Aorta (tissue), 5 donors: ENCODE measurements at places on chromosomes 7 and 10. TPM values are rescaled to one million over a fixed set of nuclear protein-coding genes. Genes with fewer than 3 reads are reported as not detected.

CARD11 gene
- total RNA-seq = 1.8 TPM

ABLIM1 gene
- total RNA-seq = 55.8 TPM

ECHDC3 gene
- 9.6 TPM for total RNA-seq

DNAAF5 gene
- total RNA-seq = 16.6 TPM

ZPBP gene
- total RNA-seq = not detected

MMRN2 gene
- total RNA-seq = 85.6 TPM

DNAJB6 gene
- total RNA-seq = 143 TPM

TMEM130 gene
- 15.3 TPM for total RNA-seq

OR2A1 gene
- total RNA-seq = 0.16 TPM

GRCh38 chr7:33039257-33039902, 23.2 kb downstream of the NT5C3A start:
- DNase-seq = no peak

- DNase-seq = no peak
Measured at GRCh38 chr7:140367528-140367927, 30.8 kb downstream of the SLC37A3 start.

GRCh38 chr7:84568781-84569180, 374.2 kb upstream of the SEMA3A start:
- DNase-seq = no peak

GRCh38 chr10:12941966-12942365, 59.5 kb downstream of the CCDC3 start:
- no peak for DNase-seq

DNA sequence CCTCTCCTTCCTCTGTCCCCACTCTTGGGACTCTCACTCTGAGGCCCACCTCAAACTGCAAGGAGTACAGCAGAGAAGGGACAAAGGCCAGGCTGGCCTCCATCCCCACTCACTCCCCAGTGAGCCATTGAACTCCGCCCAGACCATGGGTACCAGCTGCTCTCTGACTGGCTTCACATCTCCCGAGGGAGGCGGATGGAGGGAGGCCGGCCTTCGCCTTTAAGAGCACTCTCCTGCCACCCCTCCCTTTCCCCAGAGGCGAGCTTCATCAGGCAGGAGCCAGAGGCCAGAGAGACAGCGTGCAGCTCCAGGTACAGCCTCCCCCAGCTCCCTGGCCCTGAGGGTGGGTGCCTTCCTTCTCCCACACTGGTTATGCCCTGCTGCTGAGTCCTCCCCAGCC, 1.8 kb upstream of the LDB3 start:
- no peak for DNase-seq

DNA sequence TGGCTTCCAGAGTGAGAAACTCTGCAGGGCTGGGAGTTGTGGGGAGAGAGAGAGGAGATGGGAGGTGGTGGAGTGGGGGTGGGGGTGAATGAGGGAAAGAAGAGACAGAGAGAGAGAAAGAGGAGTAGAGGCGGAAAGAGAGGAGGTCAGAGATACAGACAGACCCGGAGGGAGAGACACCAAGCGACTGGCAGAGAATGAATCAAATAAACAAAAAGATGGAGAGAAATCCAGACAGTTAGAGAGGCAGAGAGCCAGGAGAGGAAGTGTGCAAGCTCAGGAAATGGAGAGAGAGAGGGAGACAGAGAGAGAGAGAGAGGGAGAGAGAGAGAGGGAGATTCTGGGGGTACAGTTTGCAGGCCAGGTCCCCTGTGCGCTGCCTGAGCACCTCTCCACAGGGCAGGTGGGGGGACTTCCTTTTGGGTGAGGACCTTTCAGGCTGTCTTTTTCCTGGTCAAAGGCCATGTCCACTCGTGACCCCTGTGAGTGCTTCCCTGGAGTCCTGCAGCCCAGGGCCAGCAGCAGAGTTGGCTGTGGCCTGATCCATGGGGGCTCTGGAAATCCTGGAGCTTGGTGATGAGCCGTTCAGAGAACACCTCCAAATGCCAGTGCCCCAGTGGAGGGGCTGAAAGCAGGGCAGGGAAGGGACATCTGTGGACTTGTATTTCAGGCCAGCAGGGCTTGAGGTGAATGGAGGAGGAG, 25.0 kb upstream of the PCBD1 start:
- peak; percentile 61 for DNase-seq

GRCh38 chr10:24528946-24529345, 194.7 kb downstream of the ARHGAP21 start:
- DNase-seq = no peak

- no peak for DNase-seq
Measured at GRCh38 chr10:53528974-53529373, 756.4 kb upstream of the MBL2 start.

GRCh38 chr7:106767078-106767477, 98.0 kb upstream of the PIK3CG start:
- no peak for DNase-seq

- DNase-seq = no peak
Measured at GRCh38 chr7:53398566-53398965, 363.1 kb downstream of the POM121L12 start.

GRCh38 chr7:121391686-121392085, 4.4 kb downstream of the FAM3C start:
- no peak for DNase-seq

- no peak for DNase-seq
Measured at GRCh38 chr7:30422922-30423321, 55.7 kb downstream of the NOD1 start.

DNA sequence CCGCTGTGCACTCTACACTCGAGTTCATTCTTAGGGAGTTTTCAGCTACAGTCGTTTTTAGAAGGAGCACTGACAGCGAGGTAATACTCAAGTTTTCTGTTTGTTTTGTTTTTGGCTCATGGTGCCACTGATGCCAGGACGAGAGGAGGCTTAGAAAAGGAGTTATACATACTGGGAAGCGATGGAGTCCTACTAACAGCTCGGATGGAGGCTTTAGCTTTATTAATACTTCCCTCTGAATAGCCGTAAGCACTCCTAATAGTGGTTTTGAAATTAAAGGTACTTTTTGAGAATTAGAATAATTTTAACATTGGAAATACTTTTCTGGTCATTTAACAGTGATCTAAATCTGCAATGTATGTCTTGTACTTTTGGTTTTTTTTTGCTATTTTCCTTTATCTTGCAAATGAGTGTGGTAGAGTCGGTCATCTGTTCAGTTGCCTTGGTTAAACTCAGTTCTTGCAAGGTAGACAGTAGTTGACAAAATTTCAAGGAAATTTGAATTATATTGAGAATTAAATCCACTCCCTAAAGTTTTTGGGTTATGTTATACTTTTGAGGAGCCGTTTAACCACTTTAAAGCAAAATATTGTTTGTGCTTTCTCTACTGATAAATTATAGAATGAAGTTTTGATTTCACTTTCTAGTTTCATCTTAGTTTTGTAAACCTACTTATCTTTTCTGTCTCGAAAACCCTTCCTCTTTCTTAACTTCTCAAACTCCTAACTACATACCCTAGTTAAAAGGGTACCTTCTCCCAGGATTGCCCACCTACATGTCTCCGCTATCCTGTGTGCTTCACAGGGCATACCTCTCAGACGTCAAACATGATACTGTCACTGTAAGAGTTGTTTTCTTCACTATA, 1.5 kb downstream of the HBP1 start:
- DNase-seq = no peak

DNA sequence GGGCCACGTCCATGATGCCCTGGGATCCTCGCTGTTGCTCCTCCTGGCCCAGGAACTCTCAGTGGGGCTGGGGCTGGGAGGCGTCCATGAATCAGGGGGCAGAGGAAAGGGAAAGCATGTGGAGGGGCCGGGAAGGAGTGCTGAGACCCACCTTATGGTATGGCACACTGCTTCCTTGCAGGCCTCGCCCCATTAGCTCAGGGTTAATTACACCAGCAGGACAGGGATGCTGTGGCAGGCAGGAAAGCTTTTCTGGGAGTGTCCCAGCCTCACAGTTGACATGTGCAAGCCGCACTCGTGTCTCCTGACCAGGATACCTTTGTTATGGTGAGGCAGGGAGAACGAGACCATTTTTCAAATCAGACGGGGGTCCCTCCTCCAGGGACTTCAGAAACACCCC, 109.7 kb upstream of the PCBD1 start:
- no peak for DNase-seq

- DNase-seq = no peak
Measured at GRCh38 chr7:124276005-124276622, 243.2 kb upstream of the TMEM229A start.

GRCh38 chr7:135938086-135938485, 39.1 kb downstream of the MTPN start:
- no peak for DNase-seq

GRCh38 chr7:55593515-55594318, 21.4 kb upstream of the VOPP1 start:
- DNase-seq = peak; percentile 90

DNA sequence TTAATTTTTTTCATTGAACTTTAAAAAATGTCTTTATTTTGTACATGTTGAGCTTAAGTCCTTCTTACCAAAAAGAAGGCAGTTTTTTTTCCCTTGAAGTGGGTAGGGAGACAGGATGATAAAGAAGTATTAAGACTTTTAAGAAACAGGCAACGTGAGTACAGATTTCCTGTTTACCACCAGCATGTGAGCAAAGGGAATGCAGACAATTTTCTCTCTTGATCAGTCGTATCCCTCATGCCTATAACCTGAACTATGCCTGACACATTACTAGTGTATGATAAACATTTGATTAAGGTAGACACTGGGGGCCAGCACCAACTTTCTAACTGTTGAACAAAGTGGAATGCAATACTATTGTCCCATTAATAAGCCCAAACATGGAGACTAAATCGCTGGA, 8.8 kb upstream of the OR2A2 start:
- no peak for DNase-seq

DNA sequence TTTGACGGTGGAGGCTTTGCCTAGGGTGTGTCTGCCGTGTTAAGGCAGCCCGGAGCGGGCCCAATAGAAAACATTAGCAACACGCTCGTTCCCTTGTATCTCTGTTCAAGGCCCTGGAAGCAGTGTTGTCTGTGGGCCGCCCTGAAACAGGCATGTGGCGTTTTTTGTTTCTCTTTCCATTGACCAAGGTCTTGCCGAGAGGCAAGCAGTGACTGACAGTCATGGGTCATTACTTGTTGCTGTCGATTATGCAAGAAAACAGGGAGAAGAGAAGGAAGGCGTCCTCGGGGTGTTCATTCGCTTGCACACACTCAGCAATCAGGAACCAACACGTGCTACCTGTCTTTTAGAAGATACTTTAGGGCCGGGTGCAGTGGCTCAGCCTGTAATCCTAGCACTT, 92.5 kb downstream of the EZH2 start:
- no peak for DNase-seq

DNA sequence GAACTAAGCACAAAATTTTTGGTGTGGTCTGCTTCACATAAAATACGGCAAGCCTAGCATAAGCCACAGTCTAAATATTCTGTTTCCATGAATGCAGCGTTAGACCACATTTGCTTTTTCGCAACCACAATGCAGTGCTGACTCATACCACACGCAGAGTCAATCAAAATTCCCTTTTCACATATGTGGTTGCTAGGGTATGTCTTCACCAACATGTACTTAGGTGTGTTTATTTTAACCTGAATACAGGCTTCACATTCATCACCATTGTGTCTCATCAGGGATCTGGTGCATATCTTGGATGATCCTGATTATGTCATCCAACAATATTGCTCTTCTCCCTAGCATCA, 90.8 kb downstream of the CHN2 start:
- DNase-seq = no peak
